ENCODE measurements at places on chromosomes 12 and 14. TPM values are rescaled to one million over a fixed set of nuclear protein-coding genes. Genes with fewer than 3 reads are reported as not detected.

SLCO1C1 gene
- total RNA-seq = 2.5 TPM

DNA sequence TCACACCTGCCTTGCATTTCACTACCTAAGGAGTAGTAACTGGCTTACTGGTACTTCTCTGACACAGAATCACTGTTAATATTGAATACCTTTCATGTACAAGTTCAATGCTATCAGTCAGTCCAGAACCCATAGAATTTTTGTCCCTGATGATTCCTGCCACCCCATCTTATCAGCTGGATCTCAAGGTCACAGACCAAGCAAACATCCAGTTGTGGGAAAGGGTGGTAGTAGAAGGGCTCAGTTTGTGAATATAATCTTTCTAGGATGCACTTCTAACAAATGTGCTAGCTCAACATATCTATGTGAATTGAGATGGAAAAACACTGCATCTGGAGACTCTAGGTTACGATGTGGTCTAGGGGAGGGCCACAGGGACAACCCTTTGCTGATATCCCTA is 14.1 kb downstream of the PPP1CC start:
- DNase-seq = no peak
- no peak overlapping the region for H3K27ac ChIP-seq
- H3K36me3 ChIP-seq = peaks cover 32% of the 10 kb centered on the region
- H3K4me3 ChIP-seq = no peak overlapping the region

- peaks cover 70% of the 10 kb centered on the region for H3K27me3 ChIP-seq
- no peak overlapping the region for H3K27ac ChIP-seq
- peak overlapping the region; percentile 67 for H3K4me3 ChIP-seq
- no peaks in the 10 kb centered on the region for H3K36me3 ChIP-seq
- H3K4me1 ChIP-seq = peaks cover 47% of the 10 kb centered on the region
- peak; percentile 45 for DNase-seq
Measured at GRCh38 chr12:26122061-26122680, 2.7 kb downstream of the BHLHE41 start.

GYS2 gene
- not detected for total RNA-seq

DNA sequence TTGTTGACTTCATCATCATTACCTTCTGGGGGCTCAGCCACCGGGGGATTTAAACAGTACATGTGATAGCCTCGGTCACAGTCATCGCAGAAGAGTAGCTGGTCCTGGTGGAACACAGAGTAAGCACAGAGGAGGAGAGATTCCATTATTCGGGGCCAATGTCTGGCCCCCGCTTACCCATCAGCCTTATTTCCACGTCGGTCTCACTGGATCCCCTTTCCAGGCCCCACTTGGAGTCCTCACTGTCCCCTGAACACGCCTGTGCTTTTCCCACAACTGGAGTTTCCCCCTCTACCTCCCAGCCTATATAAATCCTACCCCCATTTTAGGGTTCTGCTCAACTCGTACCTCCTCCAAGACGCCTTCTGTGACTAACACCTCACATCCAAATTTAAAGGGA is 274.0 kb downstream of the DPF3 start:
- peak; percentile 1 for DNase-seq
- H3K4me1 ChIP-seq = peaks cover 9% of the 10 kb centered on the region
- no peak overlapping the region for H3K4me3 ChIP-seq
- H3K27me3 ChIP-seq = peaks cover 17% of the 10 kb centered on the region

IKBIP gene
- total RNA-seq = 10.8 TPM

DNA sequence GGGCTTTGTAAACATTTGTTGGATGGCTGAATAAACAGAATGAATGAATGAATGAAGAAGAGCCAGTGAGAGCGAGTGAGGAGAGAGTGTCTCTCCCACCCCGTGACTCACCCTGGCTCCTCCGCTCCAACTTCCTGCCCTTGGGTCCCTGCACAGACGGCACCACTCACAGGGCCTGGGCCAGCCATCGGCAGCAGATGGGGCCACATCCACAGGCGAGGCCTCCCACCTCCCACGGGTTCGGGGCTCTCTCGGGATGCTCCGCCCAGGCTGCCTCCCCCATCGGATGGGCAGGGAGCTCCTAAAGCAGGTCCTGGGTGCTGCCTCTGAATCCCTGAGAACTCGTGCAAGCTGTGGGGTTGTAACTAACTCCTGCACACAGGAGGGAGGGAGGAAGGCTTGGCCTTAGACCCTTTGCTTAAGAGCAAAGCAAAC is 41.3 kb downstream of the CCNK start:
- no peaks in the 10 kb centered on the region for H3K27me3 ChIP-seq
- H3K36me3 ChIP-seq = no peaks in the 10 kb centered on the region

Measured in progenitor cell of endocrine pancreas (in vitro differentiated cells).